ENCODE measurements at places on chromosomes 4 and X.

DNA sequence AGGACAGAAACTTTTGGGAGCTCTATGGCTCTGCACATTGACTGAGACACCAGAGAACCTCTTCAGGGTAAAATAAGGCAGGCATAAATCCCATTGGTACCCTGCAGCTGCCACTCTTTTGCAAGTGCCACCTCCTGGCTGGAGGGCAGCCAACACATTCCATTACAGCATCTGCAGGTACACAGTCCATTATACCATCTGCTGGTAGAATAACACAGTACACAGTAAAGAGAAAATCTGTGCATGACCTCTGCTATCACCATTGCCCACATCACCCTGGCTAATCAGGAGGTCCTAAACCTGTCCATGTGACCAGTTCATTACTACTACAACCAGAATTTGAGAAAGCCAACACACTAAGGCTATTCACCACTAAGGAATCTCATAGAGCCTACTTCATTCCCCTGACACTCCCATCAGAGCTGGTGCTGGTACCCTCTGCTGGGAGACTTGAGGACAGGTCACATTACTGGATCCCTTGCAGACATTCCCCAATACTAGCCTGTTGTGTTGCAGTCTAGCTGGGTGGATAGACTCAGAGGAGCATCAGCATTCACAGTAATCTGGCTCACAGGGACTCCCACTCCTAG, 176.2 kb upstream of the TACR3 start:
- no peak for DNase-seq

DNA sequence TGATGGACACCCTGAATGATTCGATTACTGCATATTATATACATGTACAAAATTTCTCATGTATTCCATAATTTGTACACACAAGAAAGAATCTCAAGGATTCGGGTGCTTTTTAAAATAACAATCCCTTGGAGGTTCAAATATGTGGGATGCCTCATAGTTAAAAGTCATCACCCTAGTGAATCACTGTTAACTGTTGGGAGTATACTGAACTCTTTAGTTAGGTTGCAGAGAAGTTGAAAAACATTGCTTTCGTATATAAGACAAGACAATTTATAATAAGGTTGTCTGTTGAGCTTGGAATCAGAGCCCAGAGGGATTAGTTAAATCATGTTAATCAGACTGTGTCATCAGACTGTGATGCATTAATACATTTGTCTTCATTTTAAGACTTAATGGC, 15.6 kb downstream of the DCK start:
- no peak for DNase-seq

GRCh38 chrX:37745835-37746217, 34.0 kb upstream of the CYBB start:
- no peak for DNase-seq

DNA sequence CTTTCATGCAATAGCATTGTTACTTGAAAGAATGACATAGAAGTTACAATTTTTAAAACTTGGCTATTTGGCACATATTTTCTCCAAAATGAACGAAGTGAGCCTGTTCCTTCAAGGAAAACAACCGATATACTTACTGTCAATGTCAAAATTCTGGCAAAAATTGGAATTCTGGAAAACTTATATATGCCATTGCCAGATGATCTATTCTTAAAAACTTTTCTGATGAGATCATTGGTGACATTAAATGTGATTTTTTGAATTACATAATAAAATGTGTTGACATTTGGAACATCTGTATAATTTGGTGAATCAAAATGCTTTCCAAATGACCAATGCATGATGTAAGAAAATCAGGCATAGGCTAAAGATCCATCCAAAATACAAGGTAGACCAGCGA, 209.0 kb downstream of the SCFD2 start:
- no peak for DNase-seq

GRCh38 chr4:177401658-177402273, 40.5 kb downstream of the AGA start:
- no peak for DNase-seq

- DNase-seq, result no peak
These were observed 19.5 kb upstream of the NFXL1 start for GRCh38 chr4:47933840-47934239.

GRCh38 chr4:87732033-87732765, 67.2 kb upstream of the IBSP start:
- DNase-seq, result no peak

GRCh38 chr4:2497324-2497723, 28.4 kb downstream of the RNF4 start:
- no peak for DNase-seq

DNA sequence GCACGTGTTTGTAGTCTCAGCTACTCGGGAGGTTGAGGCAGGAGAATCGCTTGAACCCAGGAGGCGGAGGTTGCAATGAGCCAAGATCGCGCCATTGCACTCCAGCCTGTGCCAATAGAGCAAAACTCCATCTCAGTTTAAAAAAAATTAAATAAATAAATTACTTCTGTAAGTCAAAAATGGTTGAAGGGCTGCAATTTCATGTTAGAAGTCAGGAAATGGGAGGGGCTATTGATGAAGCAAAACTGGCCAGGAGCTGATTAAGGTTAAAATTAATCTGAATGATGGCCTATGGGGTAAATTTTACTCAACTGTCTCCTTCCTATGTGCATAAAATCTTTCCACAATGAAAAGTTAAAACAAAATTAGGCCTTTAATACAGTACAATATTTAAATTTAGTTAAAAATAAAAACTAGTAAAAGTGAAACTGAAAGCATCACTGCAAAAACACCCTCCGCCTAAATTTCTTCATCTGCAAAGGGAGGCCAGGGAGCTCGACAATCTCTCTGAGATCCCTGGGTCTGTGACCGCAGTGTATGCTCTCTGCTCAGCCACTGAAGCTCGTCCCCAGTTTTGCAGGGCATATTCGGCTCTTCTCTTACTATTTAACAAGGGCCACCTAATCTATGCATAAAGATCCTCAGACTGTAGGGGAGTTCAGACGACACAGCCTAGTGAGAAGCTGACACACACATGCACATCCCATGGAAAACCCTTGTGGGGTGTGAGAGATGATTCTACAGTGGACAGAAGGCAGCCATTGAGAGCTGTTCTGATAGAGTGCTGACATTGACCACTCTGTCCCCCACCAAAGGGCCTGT, 57.2 kb downstream of the IRF2 start:
- no peak for DNase-seq

DNA sequence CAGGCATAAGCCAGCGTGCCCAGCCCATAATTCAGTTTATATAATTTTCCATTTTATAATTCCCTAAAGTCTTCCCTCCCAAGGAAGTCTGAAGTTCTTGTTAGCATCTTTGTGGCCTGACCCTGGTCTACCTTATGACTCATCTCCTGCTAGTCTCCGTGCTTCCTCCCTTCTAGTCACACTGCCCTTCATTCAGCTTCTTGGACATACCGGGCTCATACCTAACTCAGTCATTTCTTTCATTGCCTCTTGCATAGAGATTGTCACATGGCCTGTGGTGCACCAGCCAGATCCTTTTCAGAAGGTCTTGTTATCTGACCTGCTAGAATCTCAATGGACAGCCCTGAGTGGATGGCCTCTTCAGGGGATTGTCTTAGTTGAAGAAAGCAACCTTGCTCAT, 22.8 kb upstream of the MAML3 start:
- DNase-seq, result no peak
